Calu3 (cell line): ENCODE measurements at places on chromosomes 2 and 18. TPM values are rescaled to one million over a fixed set of nuclear protein-coding genes. Genes with fewer than 3 reads are reported as not detected.

DNA sequence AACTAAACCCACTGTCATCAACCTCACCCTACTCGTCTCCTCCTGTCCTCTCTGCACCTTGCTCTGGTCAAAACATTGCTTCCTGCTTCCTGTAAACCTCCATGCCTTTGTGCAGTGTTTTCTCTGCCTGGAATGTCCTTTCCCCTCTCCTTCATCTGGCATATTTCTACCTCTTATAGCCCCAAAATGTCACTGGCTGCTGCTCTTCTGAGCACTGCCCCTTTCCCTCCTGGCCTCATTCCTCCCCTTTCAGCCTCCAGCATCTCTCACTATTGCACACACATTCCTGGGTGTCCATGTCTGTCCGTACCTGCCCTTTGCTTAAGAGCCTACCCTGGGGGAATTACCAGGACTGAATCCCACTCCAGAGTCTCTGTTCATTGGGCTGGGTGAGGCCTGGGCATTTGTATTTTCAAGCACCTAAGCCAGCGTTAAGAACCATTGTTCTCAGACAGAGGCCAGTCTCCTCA is 84.9 kb downstream of the MOGAT1 start:
- DNase-seq: no peak

DNA sequence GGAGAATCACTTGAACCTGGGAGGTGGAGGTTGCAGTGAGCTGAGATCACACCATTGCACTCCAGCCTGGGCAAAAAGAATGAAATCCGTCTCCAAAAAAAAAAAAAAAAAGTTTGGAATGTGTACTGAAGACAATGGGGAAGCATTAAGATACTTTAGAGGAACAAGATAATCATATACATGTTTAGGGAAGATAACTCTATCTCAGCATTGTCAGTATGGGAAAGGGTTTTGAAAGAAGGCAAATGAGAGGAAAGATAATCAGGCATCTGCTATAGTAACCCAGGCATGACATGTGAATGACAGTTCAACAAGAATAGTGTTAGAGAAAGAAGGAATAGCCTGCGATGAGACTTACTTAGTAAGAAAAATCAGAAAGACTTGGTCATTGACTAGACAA is 112.0 kb downstream of the ATAD2B start:
- DNase-seq: no peak

The ECEL1 gene
- not detected in 2 replicates for total RNA-seq

The ZSWIM2 gene
- not detected in 2 replicates for total RNA-seq
